ENCODE measurements at places on chromosomes 5 and 9. TPM values are rescaled to one million over a fixed set of nuclear protein-coding genes. Genes with fewer than 3 reads are reported as not detected.

Gene SLC6A18
- not detected for total RNA-seq

GRCh38 chr9:134929193-134930158 lies 11.8 kb upstream of the FCN1 start:
- H3K36me3 ChIP-seq, result no peaks in the 10 kb centered on the region
- no peaks in the 10 kb centered on the region for H3K4me1 ChIP-seq
- H3K27me3 ChIP-seq, result peaks cover 3% of the 10 kb centered on the region
- no peak overlapping the region for H3K4me3 ChIP-seq

- no peak overlapping the region for H3K4me3 ChIP-seq
- no peaks in the 10 kb centered on the region for H3K4me1 ChIP-seq
- no peaks in the 10 kb centered on the region for H3K27me3 ChIP-seq
- DNase-seq, result no peak
- H3K27ac ChIP-seq, result no peak overlapping the region
These were observed 11.2 kb downstream of the LIX1 start for GRCh38 chr5:97131139-97131710.

GRCh38 chr9:107870927-107871680 lies 381.5 kb upstream of the KLF4 start:
- H3K36me3 ChIP-seq, result no peaks in the 10 kb centered on the region
- no peak overlapping the region for H3K4me3 ChIP-seq
- H3K27ac ChIP-seq, result no peak overlapping the region

DNA sequence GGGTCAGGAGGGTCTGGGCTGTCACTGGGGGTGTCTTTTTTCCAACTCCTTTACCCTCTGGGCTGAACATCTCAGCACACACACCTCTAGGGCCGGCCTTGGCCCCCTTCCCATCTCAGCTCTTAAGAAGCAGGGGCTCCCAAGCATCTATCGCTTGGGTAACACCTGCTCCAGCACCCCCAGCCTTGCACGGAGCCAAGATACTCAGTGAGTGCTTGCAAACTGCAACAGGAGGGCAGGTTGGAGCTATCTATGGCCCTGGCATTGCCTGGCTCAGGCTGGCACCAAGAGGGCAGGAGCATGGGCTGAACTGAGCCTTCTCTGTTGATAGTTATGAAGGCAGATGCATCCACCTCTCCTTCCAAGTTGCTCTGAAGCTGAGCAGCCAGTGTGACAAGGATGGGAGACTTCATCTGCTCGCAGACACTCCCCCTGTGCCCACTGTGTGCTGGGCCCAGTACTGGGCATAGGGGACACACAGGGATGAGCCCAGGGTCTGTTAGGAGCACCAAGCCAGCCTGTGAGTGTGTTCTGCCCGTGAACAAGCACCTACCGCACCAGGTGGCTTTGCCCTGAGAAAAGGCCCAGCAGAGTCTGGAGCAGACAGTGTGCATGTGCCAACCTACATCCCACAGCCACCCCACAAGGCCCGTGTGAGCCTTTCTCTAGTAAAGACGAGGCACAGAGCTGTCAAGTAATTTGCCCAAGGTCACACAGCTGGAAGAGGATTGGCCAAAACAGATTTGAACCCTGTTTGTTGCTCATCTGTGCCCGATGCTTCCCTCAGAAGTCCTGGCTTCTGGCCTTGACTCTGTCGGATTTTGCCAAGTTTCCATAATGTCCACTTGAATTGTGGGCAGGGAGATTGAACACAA lies 58.2 kb downstream of the PHF2 start:
- H3K4me3 ChIP-seq, result no peak overlapping the region
- no peak for DNase-seq
- H3K27me3 ChIP-seq, result no peaks in the 10 kb centered on the region
- H3K27ac ChIP-seq, result no peak overlapping the region
- no peaks in the 10 kb centered on the region for H3K4me1 ChIP-seq
- H3K36me3 ChIP-seq, result peaks cover 24% of the 10 kb centered on the region

Gene TAF1L
- total RNA-seq, result not detected

Data from HepG2 (cell line).